CD4-positive, alpha-beta memory T cell (primary cell): ENCODE measurements at places on chromosomes 1 and 21.

GRCh38 chr1:238489006-238489405 lies 598.3 kb upstream of the ZP4 start:
- DNase-seq = no peak

GRCh38 chr1:245365095-245366020 lies 210.6 kb downstream of the KIF26B start:
- no peak for DNase-seq

GRCh38 chr1:236064674-236065508 lies at the start of gene NID1:
TSS of gene NID1 (minus strand) at chr1:236065090. CDS start at chr1:236065079, 11 bp downstream.
- no peak for DNase-seq

DNA sequence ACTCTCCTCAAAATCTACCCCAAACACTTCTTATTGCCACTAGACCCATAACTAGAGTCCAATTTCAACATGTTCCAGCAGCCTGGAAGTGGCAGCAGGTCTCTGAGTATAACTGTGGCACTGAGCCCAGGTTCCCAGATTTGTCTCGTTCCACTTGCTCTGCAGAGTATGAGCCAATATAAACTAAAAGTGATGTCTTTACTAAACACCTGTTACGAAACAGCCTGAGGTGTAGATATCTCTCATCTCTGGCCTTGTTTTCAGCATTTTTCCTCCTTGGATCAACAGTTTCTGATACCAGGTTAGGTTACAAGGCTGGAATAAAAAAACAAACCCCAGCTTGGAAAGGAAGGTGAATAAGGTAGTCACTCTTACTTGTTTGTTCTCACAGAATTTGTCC lies 25.2 kb upstream of the PRDX6 start:
- no peak for DNase-seq

GRCh38 chr1:13435458-13435857 lies 25.2 kb downstream of the PRAMEF20 start:
- DNase-seq = no peak

- DNase-seq = no peak
Measured at GRCh38 chr1:193451001-193451400, 264.6 kb upstream of the B3GALT2 start.

DNA sequence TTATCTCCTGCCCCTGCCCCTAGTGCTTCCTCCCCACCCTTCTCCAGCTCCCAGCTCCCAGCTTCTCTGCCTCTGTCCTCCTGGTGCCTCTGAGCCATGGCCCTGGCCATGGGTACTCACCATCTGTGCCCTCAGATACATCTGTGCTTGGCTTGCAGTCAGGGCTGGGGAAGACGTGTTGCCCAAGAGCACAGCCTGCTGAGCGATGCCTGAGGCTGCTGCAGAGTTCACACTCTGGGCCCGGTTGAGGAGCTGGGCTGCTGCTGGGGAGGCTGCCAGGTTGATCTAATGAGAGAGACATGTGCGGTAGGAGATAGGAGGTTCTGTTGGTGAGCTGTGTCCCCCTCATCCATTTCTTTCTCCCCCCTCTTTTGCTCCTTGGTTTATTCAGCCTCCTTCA lies 49.4 kb upstream of the A3GALT2 start:
- no peak for DNase-seq

DNA sequence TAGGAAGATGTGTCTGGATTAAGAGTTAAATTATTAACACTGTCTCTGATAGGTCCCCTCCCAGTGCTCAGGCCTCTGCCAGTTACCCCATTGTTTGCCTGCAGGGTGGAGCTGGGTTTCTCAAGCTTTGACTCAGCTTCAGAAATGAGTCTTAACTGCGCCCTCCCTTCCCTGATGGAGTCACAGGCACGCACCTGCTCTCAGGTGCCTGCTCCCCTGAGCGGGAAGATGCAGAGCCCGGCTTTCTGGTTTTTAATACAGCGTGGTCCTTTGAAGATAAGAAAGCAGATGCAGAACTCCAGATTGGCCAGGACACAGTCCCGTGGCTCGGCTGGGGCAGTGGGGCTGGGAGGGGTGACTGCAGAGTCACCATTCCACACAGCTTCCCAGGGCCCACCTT lies 3.2 kb upstream of the SPRR4 start:
- no peak for DNase-seq

DNA sequence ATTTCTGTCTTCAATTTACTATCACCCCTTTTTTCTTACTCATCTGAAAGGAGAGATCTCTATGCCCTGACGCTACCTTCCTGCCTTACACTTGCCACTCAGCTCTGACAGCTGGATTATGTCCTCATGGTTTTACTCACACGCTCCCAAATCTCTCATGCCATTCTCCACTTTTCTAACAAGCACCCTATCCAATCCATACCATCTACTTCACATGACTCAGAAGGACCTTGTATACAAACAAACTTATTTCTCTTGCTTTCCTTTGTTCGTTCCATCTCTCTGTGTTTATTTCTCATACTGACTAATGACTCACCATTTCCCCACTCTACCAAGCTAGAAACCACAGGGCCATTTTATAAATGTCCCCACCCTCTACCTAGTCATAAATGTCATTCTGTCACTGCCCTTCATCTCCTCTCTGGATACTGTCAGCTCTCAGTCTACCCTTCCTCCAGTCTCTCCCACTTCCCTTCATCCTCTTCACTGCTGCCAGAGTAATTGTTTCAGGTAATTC lies 87.3 kb downstream of the USP24 start:
- no peak for DNase-seq

DNA sequence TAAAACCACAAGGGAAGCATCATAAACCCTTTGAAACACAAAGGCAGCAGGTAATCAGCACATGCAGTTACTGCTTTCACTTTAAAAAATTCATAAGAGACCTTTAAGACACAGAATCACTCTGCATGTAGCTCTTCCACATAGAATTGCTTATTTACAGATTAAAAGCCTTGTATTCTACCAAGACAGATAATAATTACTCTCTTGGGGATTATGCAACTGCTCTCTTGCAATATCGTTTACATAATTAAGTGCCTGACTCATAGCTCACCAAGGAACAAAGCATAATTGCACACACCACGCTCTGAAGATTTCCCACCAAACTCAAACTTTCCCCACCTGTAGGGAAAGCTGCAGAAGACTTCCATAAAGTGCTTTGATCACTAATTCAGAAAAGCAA lies 87.9 kb downstream of the VAV3 start:
- DNase-seq = no peak

DNA sequence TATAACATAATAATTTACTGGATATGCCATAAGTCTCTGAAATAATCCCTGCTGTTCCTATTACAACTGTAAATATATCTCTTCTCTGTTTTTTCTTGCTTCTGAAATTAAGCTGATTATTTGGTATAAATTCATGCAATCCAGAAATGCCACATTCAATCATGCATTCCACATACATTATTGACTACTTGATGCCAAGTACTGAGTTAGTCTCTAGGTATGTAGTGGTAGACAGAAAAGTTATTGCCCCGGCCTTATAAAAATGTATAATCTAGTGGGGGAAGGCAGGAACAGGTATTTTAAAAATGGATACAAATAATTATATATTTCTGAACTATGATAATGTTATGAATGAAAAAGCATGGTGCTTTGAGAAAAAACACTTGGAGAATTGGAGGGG lies 338.6 kb upstream of the SNX7 start:
- no peak for DNase-seq

- no peak for DNase-seq
Measured at GRCh38 chr1:168607872-168608428, 31.5 kb downstream of the XCL1 start.

- no peak for DNase-seq
Measured at GRCh38 chr1:12167493-12168429, 970 bp downstream of the TNFRSF1B start.

- DNase-seq = no peak
Measured at GRCh38 chr1:205260948-205261732, 33.4 kb downstream of the TMCC2 start.

GRCh38 chr1:235920596-235921375 lies 54.1 kb upstream of the LYST start:
- DNase-seq = no peak

DNA sequence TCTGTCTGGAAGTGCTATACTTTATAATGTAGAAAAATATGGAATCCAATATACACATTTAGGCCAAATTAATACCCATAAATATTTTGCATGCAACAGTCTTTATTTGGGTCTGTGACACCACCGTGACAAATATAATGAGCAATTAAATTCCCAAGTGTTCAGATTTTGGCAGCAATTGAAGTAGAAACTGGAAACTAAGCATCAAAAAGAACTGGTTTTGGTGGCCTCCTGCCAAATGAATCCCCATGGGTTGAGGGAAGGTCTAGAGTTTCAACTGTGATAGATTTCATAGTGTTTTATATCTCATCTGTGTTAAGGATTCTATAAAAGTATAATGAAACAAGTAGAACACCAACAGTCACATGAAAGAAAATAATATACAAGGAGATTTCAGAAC lies 88.4 kb downstream of the DPYD start:
- DNase-seq = no peak

GRCh38 chr1:93633313-93633712 lies 48.3 kb downstream of the BCAR3 start:
- no peak for DNase-seq

DNA sequence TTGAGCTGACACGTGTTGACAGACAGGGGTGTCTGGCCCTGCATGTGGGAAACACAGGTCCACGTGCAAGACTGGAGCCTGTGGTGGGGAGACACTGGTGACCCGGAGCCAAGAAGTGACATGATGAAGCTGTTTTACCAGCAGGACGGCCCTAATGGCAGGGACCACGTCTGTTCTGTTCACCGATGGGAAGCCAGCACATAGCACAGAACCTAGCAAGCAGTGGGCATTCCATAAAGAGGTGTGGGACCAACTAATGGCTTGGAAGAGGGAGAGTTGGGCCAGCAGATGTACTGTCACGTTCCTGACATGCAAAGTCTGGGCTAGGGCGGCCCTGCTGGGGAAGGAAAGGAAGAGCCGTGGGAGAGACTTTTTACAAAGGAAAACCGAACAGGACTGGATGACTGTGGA lies 15.3 kb downstream of the NAV1 start:
- no peak for DNase-seq

- no peak for DNase-seq
Measured at GRCh38 chr1:91791691-91792488, 94.1 kb downstream of the TGFBR3 start.
